KBM-7 (cell line): ENCODE measurements at places on chromosomes 4 and X.
A peak's percentile ranks its signal among the peaks of the same experiment; 100 is the strongest.

GRCh38 chrX:153992180-153992579, 19.6 kb downstream of the TMEM187 start:
- DNase-seq = peak; percentile 53

GRCh38 chrX:64182208-64182607, 23.3 kb downstream of the AMER1 start:
- DNase-seq = no peak

DNA sequence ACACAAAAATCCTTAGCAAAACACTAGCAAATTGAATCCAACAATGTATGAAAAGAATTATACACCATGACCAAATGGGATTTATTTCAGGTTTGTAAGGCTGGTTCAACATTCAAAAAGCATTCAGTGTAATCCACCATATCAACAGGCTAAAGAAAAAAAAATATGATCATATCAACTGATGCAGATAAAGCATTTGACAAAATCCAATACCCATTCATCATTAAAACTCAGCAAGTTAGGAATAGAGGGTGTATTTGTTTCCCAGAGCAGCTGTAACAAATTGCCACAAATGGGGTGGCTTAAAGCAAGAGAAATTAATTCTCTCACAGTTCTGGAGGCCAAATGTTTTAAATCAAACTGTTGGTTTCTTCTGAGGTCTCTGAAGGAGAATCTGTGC, 10.7 kb downstream of the VSIG1 start:
- DNase-seq = no peak

- no peak for DNase-seq
Measured at GRCh38 chrX:48784726-48785125, 1.7 kb upstream of the GATA1 start.

DNA sequence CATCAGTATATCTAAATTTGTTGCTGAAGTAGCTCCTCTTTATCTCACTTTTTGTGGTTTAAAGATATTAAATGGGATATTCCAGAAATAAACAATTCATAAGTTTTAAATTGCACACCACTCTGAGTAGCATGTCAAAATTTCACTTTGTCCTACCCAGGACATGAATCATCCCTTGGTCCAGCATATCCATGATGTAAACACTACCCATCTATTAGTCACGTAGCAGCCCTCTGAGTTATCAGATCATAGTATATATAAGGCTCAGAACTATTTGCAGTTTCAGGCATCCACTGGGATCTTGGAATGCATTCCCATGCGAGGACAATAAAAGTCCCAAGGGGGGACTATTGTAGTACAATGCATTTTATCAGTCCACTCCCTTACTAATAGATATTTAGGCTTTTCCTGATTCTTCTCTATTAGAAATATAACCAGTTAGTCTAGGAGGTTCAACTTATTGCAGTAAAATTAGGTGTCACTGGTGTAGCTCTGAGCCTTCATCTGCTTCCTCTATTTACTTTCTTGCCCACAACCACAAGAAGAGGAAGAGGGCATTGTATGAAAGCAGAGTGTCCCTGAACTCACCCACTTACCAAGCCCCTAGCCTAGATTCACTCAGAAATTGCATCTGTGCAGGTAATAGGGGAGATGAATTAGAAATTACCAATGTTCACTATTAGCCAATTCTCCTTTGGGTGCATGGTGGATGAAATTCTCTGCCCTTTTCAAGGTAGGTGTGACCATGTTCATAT, 409.8 kb upstream of the GALNT7 start:
- peak; percentile 11 for DNase-seq

GRCh38 chrX:150361070-150361776, 1.9 kb upstream of the MAMLD1 start:
- no peak for DNase-seq

DNA sequence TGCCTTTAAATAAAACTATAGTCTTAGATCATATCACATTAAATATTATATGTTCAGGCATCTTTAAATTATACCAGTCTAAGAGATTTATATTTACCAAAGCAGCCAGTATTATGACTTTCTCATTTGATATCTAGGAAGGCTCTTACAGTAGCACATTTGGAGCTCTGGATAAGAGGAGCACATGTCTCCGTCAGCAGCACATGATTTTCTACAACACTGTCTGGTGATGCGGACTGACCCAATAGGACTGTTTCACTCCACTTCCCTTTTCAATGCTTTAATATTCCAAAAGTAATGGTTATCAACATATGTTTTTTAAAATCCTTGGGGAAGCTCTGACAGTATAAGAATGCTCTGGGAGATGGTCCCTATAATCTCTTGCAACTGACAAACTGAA, 61.5 kb downstream of the HAUS3 start:
- DNase-seq = no peak

GRCh38 chrX:45598861-45599260, 398.2 kb upstream of the DIPK2B start:
- no peak for DNase-seq

GRCh38 chr4:177681902-177682301, 239.7 kb upstream of the AGA start:
- DNase-seq = no peak

DNA sequence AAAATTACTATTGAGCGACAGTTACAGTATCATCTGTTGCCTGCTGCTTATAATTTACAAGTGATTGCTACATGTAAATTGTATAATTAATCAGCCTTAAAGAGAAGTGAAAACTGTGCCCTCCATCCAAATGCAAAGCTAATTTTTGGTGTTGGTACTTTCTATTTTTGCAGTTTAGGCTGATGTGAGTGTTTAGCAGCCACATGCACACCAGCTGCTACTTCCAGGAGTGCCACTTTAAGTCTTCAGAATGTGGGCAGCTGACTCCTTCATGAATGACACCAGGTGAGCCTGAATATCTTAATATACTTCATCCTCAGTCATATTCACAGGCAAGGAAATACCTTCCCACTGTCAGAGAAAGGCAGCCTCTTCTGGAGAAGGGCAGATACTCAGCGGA, 149.8 kb upstream of the RASGEF1B start:
- no peak for DNase-seq

DNA sequence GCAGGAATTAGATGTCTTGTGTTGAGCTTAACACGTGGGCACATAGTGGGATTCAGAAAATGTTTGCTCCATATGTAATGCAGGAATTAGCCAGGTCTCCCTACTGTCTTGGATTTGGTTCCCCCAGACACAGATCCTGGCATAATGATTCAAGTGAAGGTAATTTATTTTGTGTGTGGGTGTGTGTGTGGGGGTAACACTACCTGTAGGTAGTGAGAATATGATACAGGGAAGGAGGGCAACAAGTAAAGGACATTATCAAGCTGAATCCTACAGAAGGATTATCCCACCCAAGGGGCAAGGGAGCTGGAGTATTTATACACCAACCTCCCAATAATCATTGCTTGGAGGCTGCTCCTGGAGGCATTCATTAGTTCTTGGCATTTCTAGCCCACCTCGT, 101.4 kb downstream of the NHS start:
- DNase-seq = no peak

DNA sequence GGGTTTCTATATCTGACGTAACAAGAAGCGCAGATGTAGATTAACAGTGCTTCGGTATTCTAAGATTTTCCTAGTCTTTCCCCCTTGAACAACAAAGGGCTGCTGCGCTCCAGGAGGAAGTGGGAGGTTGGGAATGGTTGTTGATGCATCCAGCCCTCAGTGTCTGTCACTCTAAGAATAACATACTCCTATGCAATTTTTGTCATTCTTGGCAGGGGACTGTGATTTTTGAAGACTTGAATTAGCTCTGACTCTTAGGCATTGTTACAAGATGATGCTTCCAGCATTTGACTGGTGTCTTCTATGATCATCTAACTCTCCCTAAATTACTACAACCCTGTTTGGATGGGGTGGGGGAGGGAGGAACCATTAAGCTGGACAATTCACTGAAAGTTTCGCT, 394.2 kb downstream of the ARHGAP24 start:
- no peak for DNase-seq

- DNase-seq = peak; percentile 73
Measured at GRCh38 chr4:129362691-129363274, 266.8 kb downstream of the C4orf33 start.

DNA sequence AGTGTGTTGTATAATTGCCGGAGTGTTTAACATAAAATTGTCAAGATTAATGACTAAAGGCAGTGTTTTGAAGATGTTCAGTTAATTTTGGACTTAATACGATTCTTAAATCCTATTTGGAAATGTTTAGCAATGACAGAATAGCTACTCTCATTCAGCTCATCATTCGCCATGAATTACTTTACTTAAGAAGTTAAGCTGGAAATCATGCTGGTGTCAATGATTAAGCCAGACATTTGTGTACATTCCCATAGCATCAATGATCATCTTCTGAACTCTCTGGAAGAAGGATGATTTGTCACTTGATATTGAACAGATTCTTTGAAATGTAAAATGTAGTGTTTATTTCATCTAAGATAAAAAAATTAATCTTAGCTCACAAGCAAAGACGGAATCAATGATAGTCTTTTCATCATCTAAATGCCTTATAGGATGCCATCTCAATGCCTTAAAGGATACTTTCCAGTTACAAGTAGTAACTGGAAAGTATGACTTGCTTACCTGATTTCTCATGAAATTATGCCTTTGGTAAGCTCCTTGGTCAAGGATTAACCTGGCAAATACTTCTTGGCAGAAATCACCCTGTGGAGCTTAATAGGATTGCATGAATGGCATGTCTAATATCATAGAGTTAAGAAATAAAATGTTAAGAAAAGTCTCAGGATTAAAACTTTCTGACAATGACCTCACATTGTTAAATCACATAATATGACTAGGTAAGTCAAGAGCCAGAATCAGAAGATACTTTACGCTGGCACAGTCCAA, 515.5 kb upstream of the AGA start:
- no peak for DNase-seq

DNA sequence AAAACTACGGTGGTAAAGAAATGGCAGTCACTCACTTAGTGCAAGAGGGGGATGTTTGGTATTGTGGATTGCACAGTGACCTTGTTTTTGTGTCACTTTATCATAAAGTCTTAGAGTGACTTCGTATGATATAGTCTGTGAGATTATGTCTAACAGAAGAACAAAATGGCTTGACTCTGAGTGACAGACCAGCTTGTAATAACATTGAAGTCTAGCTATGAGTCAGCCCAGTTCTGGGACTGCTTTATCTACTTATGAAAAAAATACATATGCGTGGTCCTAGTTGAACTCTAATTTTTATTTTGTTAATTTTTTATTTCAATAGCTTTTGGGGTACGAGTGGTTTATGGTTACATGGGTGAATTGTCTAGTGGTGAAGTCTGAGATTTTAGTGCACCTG, 20.0 kb downstream of the DCLK2 start:
- no peak for DNase-seq

DNA sequence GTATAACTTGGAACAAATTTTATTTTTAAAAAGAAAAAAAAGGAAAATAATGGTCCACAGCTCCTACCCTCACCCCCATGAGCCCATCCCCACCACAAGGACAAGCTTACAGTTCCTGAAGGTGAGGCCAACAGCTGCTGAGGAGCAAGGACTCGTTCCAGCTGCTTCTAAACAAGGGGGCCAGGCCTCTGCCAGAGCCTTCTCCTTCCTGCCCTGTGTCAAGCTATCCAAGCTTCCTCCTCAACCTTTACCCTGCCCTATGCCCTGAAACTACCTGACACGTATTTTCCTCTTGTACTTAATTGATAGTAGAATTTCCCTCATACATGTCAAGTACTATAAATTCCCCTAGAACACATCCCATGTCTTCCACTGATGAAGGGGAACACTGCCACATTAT, 8.8 kb downstream of the SH3D19 start:
- DNase-seq = no peak

GRCh38 chr4:6918338-6918737, 8.7 kb downstream of the TBC1D14 start:
- DNase-seq = peak; percentile 58

DNA sequence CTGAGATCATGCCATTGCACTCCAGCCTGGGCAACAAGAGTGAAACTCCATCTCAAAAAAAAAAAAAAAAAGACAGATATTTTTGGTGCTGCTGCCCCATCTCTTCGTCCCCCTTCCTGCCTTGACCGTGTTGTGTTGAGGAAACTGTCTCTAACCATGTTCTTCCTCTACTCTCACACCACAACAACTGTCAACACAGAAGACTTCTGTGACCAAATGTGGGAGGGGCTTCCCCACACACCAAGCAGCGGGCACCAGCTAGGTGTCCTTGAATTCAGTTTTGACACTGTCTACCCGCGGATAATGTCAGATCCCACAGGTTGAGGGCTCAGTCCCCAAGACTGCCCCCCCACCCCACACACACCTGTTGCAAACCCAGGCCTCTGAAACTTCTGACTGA, 104.7 kb upstream of the BCOR start:
- peak; percentile 65 for DNase-seq

- no peak for DNase-seq
Measured at GRCh38 chrX:3216581-3217180, 129.8 kb downstream of the MXRA5 start.
